Substantia nigra (tissue), 51 donors: ENCODE measurements at places on chromosomes 12 and 14.

DNA sequence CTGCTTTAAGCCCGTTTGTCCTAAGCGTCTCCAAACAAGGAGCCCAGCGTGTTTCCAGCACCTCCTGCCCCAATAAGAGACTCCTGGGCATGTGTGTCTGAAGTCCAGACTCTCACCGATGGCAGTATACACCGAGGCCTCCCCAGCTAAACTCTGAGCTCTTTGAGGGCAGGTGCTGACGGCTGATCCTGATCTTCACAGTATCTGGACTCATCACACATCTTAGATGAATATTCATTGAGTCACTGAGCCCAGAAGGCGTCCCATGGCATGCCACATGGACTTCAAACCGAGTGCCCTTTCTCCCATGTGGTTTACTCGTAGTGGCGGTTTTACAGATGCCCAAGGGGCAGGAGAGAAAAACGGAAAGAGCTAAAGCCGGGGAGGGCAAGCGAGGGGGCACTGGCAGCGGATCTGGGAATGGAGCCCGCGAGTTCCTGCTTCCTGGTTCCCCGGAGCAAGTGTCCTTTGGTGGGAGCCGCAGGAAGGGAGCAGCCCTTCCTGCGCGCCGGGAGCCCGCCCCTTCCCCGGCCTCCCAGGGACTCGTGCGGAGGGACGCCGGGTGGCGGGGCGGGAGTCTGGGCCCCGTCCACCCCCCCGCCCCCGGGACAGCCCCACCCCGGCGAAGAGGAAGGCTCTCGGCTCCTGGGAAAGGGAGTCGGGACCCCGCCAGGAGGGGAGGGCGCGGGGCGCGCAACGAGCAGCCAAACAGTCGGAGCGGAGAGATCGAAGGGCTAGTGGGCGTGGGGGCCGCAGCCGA lies 585 bp upstream of the TEAD4 start:
- no peak for DNase-seq

DNA sequence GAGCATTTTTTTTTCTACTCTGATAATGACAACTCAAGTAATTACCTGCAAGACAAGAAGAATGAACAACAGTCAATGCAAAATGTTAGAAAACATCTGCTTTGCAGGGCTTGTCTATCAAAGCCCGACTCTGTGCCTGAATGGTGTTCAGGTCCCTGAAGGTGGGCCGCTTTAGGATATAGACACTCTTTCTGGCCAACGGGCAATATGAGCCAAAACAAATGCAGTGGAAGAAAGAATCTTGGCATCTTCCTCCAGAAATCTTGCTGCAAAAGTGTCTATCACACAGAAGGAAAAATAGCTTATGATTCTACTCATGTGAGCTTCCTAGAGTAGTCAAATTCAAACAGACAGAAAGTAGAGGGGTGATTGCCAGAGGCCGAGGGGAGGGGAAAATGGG lies 32.7 kb downstream of the FOS start:
- no peak for DNase-seq

GRCh38 chr12:67477681-67478265 lies 170.8 kb upstream of the DYRK2 start:
- no peak for DNase-seq

DNA sequence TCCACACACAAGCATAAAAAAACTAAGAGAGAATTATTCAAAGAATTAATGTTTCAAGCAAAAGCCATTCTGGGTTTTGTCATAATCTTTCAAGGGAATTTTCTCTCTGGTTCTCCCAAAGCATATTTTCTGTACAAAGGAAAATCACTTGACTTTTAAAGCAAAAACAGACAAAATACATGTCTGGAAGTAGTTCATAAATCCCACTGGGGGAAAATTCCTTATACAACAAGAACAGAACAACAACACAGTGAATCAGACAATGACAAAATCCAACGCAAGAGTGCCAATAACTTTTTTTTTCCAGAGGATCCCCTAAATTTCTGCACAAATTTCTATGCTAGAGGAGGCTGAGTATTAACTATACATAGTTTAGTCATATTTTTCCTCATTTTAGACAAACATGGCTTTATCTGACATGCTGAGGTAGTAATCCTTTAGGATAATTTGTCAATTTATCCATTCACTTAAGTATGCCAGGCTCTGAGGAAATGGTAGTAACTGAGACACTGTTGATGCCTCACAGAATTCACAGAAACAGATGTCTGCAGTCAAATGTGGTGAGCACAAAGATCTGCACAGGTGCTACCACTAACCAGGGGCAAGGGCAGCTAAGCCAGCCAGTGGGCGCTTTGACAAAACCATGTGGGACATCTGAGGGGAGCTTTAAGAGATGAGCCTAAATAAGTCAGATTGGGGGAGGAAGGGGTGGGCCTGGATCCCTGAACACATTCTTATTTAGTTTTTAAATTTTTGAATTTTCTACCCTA lies 38.0 kb downstream of the GRIP1 start:
- no peak for DNase-seq

- no peak for DNase-seq
Measured at GRCh38 chr14:55249423-55249822, 21.8 kb upstream of the FBXO34 start.

DNA sequence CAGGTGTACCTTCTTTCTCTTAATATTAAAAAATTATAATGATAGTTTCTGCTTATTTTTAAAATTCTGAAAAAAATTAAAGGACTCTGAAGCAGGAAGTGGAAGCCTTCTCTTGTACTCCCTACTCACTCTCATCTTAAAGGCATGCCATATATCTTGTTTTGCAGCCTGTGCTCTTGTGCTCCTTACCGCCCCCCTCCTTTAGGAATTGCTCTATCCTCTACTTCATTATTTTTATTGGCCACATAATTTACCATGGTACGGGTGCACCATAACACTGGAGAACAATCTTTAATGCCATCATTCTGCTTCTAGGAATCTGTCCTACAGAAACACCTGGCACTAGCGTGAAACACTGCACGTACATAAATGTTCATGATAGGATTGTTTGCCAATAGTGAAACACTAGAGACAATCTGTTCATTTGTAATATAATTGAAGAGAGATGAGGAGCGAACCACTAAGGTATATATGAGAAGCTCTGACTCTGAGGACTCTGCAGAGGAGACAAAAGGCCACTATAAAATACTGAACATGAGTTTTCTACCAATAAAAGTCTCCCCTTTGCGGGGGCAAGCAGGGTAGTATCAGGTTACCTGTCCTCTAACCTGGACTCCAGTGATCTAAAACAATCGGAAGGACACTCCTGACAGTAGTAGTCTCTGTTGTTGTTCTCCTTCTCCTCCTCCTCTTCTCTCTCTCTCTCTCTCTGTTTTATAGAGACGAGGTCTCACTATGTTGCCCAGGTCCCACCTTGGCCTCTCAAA lies 6.3 kb upstream of the NYNRIN start:
- no peak for DNase-seq

GRCh38 chr14:52044791-52045522 lies 23.9 kb downstream of the NID2 start:
- DNase-seq: no peak

GRCh38 chr12:88329833-88330232 lies 187.7 kb downstream of the TMTC3 start:
- DNase-seq: no peak

GRCh38 chr14:93369713-93370266 lies 22.8 kb downstream of the COX8C start:
- DNase-seq: no peak

DNA sequence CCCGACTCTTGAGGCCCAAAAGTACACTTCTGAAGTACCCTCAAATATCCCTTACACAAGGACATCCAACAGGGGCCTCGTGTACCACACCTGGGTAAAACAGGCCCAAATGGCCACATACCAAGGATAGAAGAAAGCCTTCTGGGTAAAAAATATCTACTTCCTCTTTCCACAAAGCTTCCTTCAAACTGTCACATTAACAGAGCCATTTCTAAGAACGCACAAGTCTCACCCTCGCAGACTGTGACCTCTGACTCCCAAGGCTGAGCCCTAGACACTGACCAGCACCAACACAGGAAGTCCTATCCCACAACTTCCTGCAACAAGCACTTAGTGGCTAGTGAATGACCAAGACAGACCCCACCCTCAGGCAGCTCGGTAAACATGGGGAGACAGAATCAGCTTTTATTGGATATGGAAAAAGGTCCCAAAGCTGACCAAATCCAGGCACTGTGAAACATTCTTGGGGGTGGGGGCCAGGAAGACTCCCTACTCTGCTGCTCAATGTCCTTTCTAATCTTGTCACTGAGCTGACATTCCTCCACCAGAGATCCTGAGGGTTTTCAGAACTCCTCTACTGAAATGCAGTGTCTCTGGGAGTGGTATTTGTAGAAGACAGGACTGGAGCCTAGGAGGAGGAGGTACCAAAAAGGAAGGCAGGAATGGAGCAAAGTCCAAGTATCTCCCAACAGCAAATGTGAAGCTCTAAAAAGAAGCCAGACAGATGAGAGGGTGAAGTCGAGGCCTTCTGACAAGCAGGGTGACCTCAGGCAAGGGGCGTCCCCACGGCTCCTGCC lies 15.9 kb downstream of the KCTD10 start:
- DNase-seq: peak; percentile 22

GRCh38 chr12:7797698-7798398 lies 8.6 kb downstream of the NANOG start:
- DNase-seq: no peak

- DNase-seq: no peak
Measured at GRCh38 chr14:95183532-95184412, 26.4 kb upstream of the DICER1 start.

- no peak for DNase-seq
Measured at GRCh38 chr14:63492391-63492790, 50.8 kb downstream of the PPP2R5E start.

DNA sequence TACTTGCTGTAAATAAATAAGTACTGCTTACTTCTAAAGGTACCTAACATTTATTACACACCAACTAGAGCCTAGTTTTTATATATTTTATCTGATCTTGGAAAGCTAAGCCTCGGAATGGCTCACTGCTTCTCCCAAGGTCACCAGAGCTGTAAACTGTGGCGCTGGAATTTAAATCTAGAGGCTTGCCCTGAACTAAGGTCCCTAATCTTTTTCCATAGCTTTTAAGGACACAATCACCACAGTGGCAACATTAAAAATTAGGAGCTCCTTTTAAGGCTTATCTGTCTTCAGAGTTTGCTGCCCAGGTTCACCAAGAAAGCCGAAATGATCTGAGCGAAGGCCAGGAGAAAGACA lies 670 bp downstream of the CCNB1IP1 start:
- no peak for DNase-seq

DNA sequence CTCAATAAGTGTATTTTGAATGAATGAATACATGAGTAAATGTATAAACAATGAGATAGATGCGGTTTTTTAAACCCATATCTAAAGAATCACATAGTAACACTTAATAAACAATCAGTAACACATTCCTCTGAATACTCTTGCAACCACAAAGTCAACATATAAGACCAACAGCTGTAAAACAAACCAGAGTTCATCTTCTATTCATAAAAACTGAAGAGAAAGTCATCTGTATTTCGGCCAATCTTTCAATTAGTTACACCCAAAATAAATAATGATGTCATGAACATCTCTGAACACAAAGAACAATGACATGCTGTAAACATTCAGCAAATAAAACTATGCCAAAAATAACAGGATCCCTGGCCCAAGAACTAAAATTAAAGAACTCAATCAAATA lies 47.2 kb downstream of the ARMH4 start:
- DNase-seq: no peak

GRCh38 chr14:80607430-80608190 lies 333.9 kb downstream of the CEP128 start:
- DNase-seq: no peak

DNA sequence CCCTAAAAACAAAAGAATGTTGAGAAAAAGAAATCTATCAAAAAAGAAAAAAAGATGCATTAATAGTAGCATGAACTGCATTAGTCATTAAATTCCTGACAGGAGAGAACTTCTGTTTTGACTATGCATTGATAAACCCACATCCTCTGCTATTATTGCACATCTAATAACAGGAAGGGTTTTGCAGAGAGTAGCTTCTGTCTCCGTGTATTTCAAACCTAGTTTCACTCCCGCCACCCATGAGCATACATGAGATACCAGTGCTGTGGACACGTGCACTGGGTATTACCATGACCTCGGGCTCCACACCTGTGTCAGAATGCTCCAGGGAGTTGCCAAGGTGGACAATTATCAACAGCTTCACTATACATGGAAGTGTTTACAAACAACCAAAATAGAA lies 449.1 kb upstream of the SOX5 start:
- DNase-seq: no peak

GRCh38 chr12:104165801-104166200 lies 27.8 kb upstream of the NFYB start:
- no peak for DNase-seq

DNA sequence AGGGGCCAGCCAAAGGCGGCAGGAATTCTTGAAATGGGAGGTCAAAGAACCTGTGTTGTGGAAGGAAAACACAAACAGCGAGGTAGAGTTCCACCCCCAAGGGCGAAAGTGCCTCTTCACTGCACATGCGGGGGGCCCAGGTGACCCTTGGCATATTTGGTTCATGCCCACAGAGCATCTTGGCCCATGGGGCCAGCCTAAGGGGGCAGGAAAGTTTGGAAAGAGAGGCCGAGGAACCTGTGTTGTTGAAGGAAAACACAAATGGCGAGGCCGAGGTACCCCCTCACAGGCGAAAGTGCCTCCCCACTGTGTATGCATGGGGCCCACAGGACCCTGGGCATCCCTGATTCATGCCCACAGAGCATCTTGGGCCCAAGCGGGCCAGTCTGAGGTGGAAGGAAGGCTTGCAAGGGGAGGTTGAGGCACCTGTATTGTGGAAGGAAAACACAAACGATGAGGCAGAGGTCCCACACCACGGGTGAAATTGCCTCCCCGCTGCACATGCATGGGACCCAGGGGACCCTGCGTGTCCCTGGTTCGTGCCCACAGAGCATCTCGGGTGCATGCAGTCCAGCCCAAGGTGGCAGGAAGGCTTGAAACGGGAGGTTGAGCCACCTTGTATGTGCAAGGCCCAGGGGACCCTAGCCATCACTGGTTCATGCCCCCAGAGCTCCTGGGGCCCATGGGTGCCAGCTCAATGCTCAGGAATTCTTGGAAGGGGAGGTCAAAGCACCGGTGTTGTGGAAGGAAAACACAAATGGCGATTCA lies 384.1 kb downstream of the ALG10 start:
- no peak for DNase-seq

DNA sequence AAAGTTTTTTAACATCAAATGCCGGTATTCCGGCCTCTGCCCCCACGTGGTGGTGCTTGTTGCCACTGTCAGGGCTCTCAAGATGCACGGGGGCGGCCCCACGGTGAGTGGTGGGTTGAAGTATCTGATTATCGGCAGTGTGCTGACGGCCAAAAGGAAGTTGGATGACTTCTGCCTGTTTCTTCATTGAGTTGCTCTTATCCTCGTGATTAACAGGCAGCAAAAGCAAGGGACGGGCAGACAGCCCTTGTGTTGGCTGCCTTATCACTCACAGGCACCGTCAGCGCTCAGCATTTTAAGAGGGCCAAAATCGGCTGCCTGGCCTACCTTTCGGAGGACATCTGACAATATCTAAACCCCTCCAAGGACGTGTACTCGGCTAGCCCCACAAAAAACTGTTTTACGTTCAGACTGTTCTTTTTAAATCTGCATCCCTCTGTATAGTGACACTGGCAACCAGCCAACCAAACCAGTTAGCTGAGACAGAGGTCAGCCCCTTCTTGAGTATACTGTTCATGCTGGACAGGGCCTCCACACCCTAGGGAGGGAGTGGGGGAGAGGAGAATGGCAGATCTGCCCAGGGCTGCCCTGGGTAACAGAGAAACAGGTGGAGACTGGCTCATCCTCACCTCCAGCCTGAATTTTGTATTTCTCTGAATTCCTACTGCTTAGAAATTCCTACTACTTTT lies 22.9 kb upstream of the AKAP5 start:
- no peak for DNase-seq
